ENCODE measurements at places on chromosomes 13 and 19.

- DNase-seq: no peak
Measured at GRCh38 chr13:59690857-59691500, 472.7 kb downstream of the DIAPH3 start.

DNA sequence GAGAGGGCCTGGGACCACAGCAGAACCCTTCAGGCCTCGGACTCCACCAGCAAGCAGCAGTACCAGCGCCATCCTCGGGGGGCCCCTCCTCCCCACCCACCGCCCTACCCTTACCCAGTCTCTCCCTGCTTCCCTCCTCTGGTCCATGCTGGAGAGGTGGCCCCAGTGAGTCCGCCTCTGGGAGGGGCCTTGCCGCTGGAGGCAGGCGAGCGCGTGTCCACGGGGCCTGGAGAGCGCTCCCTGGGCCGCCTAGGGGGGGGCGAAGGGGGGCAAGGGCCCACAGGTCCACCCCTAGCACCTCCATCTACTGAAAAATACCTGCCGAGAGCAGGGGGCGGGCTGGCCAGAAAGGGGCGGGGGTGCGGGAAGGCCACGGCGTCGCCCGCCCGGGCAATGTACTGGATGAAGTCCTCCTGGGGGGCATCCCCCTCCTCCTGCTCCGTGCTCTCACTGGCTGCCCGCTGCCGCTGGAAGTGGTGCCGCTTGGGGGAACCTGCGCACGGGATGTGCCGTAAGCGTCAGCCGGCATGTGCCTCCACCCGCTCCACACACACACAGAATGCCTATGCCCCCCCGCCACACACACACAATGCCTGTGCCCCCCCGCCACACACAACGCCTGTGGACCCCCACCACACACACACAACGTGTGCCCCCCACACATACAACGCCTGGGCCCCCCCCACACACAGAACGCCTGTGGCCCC lies 6.9 kb downstream of the CBARP start:
- no peak for DNase-seq

DNA sequence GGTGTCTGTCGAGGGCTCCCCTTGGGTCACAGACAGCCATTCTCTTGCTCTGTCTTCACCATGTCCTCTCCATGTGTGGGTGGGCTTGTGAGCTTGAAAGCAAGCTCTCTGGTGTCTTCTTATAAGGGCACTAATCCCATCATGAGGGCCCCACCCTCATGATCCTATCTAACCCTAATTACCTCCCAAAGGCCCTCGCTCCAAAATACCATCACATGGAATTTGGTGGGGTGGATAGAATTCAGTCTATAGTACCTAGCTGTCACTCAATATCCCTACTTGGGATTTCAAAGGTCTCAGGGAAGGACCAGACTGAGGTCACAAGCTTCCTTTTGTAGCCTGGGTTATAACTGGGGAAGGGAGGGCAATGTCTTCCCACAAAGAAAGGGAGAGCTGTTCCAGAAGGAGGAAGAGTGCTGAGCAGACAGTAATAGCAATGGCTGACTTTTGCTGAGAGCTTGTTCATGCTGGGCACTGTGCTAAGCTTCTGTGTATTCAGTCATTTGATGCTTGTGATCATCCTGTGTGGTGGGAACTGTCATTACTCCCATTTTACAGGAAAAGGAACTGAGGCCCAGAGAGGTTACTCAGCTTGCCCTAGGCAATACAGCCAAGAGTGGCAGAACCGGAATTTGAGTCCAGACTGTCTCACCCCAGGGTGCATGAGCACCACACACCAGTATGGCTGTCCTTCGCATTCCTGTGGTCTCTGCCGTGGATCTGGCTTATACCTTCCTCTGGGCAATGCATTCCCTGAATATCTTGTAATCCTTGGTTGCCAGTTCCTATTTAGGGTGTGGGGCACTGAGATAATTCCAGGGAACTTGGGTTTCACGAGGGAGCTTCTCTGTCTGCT lies 8.2 kb downstream of the FXYD5 start:
- DNase-seq: no peak

DNA sequence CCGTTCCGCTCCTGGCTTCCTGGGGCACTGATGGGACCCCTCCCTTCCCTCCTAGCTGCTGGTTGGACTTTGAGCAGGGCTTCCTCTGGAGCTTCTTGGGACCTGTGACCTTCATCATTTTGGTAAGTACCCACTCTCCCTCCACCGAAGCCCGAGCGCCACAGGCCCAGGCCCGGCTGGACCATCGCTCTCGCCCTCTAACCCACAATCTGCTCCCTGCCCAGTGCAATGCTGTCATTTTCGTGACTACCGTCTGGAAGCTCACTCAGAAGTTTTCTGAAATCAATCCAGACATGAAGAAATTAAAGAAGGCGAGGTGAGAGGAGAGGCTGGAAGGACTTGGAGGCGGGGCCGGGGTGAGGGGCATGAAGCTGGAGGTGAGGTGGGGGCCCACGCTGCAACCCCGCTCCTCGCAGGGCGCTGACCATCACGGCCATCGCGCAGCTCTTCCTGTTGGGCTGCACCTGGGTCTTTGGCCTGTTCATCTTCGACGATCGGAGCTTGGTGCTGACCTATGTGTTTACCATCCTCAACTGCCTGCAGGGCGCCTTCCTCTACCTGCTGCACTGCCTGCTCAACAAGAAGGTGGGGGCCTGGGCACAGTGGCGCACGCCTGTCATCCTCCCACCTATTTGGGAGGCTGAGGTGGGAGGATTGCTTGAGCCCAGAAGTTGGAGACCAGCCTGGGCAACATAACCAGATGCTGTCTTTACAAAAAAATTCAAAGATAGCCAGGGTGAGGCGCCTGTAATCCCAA lies 12.3 kb downstream of the DDX39A start:
- no peak for DNase-seq

GRCh38 chr13:99971576-99972189 lies at the start of gene ZIC5:
ZIC5 (minus strand) TSS chr13:99971767; CDS start chr13:99971603, 164 bp downstream.
- no peak for DNase-seq

DNA sequence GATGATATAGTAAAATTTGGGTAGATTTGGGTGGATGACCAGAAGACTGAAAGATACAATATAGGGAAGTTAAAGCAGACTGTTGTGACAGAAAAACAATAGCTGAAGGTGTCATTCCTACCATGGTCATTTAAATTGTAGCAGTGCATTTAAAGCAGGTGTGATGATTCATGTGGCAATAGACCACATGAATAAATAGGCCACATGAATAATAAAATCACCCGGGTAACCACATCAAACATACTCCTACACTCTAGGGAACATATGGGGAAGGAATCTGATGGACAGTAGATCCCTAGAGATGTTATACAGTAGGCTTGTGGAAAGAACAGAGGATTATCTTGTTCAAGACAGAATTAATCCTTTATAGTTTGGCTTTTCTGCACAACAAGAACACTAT lies 392.6 kb downstream of the SLITRK5 start:
- no peak for DNase-seq

DNA sequence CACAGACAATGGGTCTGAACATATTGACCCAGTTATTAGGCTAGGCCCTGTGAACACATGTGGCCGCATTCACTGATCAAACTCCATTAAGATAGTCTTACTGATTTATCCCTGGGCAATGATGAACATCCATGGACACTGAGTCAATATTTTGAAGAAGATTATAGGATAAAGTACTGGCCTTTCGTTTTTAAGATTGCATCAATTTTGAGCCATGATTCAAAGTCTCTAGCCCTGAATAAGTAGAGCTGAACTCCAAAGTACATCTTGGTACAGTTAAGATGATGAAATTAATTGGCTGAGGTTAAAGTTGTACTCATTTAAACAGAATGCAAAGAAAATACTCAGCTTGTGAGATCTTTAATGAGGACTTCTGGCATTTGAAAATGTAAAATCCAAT lies 1581.9 kb downstream of the EFNB2 start:
- no peak for DNase-seq

DNA sequence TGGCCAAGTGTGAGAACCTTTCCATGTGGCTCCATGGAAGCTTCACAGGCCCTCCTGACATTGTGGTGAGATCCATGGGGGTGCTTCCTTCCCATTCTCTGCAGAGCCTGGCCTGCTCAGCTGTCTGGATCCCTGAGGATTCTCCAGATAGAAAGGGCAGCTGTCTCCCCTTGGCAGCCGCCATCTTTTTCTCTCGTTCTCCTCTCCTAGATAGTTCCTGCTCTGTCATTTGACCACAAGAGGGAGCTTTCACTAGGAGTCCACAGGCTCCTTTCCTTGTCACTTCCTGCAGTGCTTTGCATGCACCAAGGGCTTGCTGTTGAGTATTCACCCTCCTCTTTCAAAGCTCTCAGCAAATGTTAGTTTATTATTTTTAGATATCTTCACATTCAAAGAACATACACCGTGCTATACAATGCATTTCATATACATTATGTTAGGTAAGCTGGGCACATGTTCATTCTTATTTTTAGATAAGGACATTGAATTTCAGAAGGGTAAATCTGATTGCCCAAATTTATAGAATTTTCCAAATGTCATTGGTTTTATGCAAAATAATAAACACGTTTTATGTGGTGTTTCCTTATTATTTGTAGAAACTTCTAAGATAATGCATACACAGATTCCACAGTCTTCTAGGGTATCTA lies 133.2 kb downstream of the FRY start:
- DNase-seq: no peak

DNA sequence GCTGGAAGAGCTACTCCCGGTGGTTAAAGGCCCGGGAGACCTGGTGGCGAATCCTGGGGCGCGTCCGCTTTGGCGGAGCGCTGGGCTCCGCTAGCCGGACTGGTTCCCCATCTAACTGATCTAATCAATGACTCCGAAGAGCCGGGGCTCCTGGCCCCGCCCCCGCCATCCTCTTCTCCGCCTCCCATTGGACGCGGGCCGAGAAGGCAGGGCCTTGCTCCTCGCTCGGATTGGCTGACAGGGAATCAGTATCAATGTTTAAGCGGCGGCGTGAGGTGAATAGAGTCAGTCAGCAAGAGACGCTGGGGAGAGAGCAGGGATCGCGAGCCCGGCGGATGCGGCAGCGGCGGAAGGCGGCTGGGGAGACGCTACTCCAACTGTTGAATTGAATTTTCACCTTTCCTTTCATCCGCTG lies 1.7 kb upstream of the PCDH17 start:
- DNase-seq: peak; percentile 52

GRCh38 chr13:77506874-77507273 lies 28.6 kb upstream of the SCEL start:
- no peak for DNase-seq

DNA sequence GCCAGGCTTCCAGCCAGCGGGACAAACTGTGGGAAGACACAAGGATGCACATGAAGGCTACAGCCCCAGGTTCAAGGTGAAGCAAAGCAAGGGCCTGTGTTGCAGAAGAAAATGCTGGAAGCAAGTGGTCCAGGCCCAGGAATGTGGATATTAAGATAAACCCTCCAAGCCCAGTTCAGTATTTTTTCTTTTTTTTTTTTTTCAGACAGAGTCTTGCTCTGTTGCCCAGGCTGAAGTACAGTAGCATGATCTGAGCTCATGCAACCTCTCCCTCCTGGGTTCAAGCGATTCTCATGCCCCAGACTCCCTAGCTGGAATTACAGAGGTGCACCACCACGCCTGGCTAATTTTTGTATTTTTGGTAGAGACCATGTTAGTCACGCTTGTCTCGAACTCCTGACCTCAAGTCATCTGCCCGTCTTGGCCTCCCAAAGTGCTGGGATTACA lies 4.4 kb downstream of the PRDX2 start:
- no peak for DNase-seq

GRCh38 chr19:42229301-42229854 lies 9.3 kb downstream of the ZNF526 start:
- DNase-seq: no peak

- DNase-seq: no peak
Measured at GRCh38 chr19:48474084-48474592, 5.0 kb downstream of the CYTH2 start.

DNA sequence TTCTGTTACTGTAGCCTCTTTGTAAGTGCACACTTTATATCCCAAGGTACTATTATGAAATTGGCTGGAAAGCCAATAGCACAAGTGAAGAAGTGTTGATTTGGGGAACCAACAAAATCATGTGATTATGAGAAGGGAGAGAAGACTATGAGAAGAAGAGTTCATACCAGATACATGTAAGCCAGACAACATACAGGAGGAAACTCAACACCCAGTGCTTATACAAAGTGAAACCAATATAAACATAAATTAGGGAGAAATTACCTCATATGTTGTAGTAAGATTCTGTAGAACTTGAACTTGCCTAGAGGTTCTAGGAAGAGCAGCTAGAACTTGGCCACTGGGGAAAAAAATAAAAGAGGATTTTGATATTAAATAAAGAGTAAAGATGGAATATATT lies 17.4 kb downstream of the CPB2 start:
- no peak for DNase-seq

DNA sequence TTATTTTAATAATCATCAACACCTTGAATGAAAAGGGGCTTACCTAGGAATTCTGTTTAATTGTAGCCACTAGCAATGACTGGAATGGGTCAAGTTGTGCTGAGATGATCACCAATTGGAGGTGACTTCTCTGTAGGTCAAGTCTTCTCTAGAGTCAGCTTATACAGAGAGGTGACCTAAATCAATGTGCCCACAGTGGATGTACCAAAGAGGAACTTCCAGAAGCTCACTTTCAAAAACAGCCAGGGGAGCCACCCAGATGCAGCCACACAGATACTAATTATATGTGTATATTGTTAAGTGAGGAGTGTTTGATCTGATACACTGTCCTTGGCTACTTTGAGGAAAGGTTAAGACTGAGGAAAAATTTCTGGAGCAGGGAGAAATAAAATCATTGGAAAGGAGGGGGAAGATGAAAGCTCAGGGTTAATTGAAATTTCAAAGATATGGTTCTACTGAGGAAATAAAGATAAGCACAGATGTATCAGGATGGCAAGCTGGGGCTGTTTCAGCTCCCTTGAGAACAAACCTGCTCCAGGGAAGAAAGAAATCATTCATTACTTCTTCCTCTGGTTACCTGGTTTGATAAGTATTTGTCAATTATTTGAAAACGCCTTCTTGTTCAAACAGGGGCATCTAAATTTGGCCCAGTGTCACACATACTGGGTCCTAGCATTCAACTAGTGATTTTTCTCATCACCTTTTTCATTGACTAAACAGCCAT lies 5.1 kb downstream of the GPR183 start:
- DNase-seq: no peak

GRCh38 chr19:11767633-11768133 lies 883 bp downstream of the ZNF441 start:
- DNase-seq: no peak

DNA sequence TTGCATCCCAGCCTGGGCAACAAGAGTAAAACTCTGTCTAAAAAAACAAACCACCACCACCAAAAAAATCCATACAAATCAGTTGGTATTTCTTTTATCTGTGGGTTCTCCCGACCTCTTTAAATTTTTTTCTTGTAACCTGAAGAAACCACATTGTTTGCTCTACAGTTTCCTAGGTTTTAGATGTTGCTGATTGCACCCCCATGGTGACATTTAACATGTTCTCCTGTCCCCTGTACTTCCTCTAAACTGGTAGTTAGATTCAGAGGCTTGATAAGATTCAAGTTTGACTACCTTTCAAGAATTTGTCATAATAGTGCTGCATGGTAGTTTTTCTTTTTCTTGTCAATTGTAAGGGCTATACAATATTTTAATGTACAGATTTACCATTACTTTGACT lies 24.0 kb downstream of the ALG5 start:
- no peak for DNase-seq

- DNase-seq: no peak
Measured at GRCh38 chr13:85985797-85986196, 186.6 kb upstream of the SLITRK6 start.

Data from omental fat pad (tissue), 4 donors.